ENCODE measurements at places on chromosomes 3 and 15.

DNA sequence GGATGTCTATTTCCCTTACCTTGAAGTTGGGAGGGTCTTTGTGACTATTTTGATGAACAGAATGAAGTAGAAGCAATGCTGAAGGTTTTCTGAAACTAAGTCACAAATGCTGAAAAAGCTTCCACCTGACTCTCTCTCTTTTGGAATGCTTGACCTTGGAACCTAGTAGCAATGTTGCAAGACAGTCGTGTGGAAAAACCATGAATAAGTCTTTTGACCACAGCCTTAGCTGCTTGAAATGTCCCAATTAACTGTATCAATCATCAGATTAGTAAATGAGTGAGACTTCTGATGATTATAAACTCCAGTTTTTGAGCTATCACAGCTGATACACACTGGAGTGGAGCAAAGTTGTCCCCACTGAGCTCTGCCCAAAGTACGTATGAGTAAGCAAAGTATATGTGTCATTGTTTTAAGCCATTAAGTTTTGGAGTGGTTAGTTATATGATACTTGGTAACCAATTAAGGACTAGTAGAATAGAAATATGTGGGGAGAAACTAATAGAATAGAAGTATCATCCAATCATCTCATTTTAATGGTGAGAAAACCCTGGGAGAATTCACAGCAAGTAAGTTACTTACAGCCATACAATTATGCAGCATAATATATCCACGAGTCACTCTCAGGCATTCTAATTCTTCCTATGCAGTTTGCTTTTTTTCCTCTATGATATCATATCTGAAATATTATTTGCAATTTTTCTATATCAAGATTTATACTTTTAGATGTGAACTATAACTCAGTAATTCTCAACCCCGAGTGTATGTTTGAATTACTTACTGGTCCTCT is 1010.6 kb downstream of the ROBO2 start:
- no peak for DNase-seq

DNA sequence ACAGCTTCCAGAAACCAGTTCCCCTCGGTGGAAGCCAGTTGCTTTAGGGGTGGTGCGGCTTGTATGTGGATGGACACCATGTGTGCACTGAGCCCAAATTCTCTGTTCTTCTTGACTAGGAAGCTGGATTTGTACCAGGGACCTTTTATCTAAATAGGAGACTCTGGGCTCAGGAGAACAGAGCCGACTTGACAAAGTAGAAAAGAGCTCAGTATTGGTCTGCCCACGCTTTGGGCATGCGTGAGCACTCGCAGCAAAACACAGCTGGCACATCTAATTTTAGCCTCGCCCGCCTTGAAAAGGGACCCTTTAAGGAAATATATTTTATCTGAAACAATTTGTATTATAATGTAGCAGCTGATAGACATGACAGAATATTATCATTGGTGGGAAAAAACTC is 1.1 kb upstream of the RBMS3 start:
- no peak for DNase-seq

DNA sequence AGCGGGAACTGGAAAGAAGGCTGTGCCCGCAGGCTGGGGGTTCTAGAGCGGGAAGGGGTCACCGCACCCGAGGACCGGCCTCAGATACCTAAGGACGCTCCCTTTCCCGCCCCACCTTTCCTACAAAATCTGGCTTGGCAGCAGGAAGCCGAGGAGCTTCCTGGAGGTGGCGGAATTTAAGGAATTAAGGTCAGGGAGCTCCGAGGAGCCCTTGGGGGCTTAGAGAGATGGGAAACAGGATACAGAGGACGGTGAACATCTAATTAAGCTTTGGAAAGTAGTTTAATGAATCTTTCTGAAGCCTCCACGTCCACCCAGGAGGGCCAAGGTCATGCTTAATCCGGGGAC is 507 bp upstream of the AP3B2 start:
- no peak for DNase-seq

DNA sequence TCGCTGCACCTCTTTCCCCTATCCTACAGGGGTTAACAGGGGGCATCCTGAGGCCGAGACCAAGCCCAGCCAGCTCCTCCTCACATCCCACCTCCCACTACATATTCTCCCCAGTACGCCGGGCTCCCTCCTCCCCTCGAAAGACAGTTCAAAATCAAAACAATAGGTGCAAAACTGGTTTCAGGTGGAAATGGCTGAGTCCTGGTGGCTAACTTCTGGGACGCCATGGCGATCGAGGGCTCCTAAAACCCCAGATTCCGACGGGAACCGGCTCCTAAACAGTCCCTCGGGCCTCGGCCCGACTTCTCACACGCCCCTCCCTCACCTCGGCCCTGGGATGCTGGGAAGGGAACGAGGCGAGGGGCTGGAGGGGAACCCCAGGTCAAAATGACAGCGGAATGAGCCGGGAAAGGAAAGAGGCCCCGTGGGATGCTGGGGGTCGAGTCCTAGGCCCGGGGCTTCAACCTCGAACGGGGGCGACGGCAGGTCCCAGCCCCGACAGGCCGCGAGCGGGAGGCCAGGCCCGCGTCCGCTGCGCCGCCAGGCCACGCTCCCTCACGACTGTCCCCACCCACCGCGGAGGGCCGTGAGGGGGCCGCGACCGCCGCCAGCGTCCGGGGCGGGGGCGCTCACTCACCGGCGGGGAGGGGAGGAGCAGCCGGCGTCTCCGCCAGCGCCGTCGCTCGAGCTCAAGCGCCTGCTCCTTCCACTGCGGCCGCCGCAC is 492 bp downstream of the TMCC1 start:
- peak; percentile 82 for DNase-seq

DNA sequence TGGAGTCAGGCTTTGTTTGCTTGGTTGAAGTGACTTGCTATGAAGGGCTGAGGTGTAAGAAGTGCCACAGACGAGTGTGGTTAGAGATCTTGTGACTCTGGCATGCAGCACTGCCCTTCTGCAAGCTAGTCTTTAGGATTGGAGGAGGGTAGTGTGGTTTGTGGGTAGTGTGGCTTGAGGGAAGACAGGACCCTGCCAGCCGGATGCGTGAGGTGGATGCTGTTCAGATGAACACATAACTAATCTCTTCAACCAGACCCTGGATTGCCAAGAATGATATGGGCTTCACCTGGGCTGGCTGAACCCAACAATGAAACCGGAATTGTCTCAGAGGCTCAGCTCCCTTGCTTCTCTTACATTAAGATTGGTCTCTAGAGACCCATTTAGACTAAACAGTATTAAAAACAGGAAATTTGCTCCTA is 32.7 kb downstream of the STARD9 start:
- no peak for DNase-seq

DNA sequence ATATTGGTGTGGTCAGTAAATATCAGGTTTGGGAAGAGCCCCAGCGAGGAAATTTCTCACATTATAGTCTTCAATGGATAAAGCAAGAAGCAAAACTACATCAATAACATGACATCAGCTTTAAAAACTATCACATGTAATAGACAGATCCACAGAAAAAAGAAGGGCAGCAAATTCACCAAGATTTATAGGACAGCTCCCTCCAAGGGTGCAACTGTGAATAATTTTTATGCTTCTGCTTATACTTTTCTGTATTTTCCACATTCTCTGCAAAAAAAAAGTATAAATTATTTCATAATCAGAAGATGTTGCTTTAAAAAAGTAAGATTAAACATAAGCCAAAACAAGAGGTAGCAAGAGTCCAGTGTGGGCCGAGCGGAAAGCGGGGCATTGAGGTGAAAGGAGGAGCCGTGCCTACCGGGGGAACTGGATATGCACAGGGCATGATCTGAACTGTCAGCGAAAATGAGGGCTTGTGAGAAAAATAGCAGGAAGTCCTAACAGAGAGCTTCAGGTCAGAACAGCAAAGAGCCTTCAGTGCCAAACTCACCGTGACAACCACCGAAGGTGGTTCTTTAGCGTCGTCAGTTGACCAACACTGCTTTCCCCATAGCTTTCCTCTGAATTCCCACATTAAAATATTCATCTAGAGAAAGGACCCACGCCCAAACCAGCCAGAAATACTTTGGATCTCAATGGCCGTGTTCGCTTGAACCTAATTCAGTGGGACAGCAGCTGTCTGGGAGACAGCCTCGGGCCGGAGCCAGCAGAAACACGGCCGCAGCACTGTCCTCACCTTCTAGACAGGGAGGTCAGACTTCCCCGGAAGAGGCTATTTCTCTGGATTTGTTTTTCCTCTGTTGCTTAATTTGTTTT is 59.8 kb downstream of the FAM174B start:
- DNase-seq: no peak

DNA sequence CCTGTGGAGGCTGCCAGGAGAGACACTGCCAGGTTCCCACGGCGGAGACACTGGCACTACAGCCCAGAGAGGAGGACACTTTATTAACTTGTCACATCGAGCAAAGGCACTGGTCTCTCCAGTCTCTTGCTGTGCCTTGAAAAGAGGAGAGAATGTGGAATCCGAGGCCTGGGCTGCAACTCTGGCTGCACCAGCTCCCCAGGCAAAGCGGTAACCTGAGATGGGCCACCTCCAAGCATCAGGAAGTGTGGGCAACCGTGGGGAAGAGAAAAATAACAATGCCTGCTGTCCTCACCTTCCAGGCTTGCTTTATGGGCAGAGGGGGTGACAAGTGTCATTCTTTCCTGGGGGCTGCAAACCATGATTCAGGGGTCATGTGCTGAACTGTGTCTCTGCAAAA is 91.6 kb upstream of the RGMA start:
- no peak for DNase-seq
